Retina (tissue), 1 donor: ENCODE measurements at places on chromosomes 2 and 18.

- no peak for DNase-seq
These were observed 61.3 kb downstream of the CUL3 start for GRCh38 chr2:224523626-224524577.

DNA sequence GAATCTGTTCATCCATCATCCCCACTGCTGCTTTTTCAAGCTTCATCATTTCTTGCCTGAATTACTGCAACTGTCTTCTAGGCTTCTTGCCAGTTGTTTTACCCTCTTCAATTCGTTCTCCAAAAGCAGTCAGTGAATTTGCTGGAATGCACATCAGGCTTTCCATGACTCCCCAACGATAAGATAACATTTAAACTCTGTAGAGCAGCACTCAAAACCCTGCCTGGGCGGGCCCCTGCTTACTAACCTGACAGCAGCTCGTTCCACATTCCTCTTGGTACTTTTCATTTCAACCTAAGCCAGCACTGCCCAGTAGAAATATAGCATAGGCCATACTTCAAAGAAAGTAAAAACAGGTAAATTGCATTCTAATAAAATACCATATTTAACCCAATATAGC is 342.9 kb downstream of the SUCLG1 start:
- no peak for DNase-seq

DNA sequence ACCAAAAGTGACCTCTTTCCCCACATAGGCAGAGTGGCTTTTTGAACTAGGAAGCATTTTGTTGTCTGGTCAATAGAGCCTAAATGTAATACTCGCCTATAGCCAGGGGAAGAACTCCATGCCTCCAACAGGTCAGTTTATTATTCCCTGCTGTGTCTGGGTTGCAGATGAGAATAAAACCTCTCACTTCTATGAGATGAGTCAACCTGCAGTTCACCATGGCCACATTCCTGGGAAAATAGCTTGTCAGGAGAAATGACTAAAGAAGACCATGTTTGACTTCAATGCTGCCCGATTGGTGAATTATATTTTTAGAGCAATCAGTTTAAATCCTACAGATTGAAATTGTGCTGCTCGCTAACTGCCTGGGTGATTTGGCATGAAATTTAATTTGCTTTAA is 46.7 kb upstream of the LRRTM1 start:
- DNase-seq = no peak

DNA sequence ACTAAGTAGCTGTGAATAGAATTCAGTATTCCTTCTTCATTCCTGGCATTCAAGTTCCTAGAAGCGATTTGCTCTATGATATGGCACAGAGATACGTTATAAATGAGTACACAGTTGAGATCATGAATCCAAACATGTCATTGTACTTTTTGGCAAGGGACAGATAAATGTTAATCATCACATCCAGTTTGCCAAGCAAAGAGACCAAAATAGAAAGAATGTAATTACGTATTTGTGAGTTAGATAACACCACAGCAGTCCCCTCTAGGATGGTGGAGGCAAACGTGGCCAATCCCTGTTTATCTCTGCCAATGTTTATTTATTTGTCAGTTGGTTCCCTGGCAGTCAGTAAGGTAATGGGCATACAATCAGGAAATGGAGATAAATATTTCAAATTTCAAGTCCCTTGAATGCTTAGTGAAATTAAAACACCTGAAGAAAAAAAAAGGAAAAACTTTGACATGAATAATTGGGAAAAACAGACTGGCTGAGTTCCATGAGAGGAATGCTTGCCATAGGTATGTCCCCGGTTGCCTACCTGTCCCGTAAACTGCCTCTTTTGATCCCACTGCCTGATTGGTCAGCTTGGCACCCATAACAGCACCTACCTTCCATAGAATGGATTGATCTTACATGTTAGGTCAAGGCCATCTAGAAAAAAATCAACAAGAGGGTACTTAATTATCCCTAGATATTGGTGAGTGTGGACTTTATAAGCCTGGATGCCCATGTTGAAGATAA is 451.1 kb upstream of the NETO1 start:
- DNase-seq = no peak
